ENCODE measurements at places on chromosomes 1 and 21. TPM values are rescaled to one million over a fixed set of nuclear protein-coding genes. Genes with fewer than 3 reads are reported as not detected.

DNA sequence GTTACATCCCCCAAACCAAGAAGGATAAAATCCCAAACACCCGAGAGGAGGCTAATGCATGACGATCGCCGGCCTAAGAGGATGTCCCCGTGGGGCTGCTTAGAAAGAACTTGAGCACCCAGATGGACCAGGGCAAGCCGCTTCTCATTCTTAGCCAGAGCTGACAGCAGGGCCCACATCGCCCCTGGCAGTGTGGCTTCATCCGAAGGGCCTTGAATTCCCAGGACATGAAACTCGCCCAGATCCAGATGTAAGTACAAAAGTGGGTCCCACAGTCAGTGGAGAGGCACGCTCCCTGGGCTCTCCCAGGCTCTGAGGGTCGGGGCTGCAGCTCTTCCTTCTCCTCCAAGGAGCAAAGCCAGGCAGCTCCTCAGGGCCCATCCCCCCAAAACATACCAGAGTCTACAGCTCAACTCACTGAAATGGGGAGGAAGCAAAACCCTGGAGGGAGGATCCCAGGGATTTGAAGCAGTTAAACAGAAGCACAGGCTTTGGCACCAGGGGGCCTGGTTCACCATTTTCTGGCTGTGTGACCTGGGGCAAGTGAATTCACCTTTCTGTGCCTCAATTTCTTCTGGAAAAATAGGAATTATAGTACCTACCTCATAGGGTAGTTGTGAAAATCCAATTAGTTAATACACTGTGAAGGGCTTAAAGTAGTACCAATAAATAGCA is 85.6 kb downstream of the MAN1C1 start:
- no peak for DNase-seq

Gene LCE1B
- total RNA-seq, result not detected

GRCh38 chr1:78274814-78275213 is 216.0 kb upstream of the PTGFR start:
- DNase-seq, result no peak

DNA sequence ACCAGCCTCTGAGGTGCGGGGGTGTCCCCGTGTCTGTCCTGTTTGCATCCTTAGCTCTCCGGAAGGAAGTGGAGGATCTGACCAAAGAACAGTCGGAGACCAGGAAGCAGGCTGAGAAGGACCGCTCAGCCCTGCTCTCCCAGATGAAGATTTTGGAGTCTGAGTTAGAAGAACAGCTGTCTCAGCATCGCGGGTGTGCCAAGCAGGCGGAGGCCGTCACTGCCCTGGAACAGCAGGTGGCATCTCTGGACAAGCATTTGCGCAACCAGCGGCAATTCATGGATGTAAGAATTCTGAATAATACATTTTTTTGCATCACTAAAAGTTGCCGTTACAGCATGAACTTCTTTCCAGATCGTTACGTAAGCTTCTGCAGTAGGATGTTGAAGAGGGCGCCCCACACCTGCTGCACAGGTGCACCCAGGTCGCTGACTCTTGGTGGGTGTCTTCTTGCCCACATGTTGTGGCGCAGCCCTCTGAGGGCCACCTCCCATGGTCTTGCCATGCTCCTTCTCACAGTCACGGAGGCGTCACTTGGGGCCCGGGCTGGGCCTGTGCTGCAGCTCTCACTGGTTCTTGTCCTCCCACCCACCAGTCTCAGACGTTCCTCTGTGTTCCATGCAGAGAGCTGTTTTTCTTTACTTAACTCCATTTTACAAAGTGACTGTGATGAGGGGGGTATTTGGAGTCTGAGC is 61.3 kb upstream of the DIP2A start:
- DNase-seq, result no peak

DNA sequence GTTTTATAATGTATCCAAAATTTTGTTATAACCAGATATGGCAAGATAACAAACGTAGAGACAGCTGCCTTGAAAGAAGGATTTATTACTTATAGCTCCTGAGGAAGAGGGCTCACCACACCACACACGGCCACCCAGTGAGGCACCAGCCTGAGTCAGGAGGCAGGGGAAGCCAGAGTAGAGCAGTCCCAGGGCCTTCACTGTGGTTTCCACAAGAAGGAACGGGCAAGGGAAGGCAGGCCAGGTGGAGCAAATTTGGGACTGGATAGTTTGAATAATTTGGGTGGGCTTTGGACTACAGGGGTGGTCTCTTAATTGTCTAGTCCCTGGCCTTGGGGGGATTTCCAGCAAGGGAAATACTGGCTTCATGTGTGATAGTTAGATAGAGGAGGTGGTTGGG is 72.5 kb downstream of the RRAGC start:
- DNase-seq, result no peak

Gene ICOSLG
- total RNA-seq, result 6.4 TPM

Gene NBPF6
- not detected for total RNA-seq

Gene MPZ
- total RNA-seq, result 3.2 TPM

Gene UBE2U
- total RNA-seq, result not detected

DNA sequence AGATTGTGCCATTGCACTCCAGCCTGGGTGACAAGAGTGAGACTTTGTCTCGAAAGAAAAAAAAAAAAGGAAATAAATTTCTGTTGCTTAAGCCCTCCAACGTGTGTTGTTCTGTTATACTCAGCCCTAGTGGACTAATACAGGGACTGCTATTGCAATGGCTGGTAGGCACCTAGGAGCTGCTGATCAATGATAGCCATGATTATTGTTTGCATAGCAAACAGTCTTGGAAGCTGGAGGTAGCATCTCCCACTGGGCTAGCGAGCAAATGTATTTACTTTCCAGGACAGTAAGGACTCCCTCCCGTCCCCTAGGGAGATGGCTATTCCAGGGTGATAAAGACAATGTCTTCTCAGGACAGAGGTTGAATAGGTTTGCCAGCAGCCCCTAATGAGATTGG is 13.5 kb upstream of the TNFRSF8 start:
- DNase-seq, result no peak

- DNase-seq, result no peak
These were observed 148.4 kb downstream of the COP1 start for GRCh38 chr1:176058686-176059085.

Gene FBXO2
- total RNA-seq, result 7.9 TPM

Gene SPATA17
- 1.2 TPM for total RNA-seq

Gene PGBD5
- 24.8 TPM for total RNA-seq

Gene KAZN
- 15.7 TPM for total RNA-seq

GRCh38 chr21:24829397-24829796 is 777.9 kb downstream of the MRPL39 start:
- DNase-seq, result no peak

GRCh38 chr1:157961805-157962762 is 31.4 kb upstream of the KIRREL1 start:
- no peak for DNase-seq

DNA sequence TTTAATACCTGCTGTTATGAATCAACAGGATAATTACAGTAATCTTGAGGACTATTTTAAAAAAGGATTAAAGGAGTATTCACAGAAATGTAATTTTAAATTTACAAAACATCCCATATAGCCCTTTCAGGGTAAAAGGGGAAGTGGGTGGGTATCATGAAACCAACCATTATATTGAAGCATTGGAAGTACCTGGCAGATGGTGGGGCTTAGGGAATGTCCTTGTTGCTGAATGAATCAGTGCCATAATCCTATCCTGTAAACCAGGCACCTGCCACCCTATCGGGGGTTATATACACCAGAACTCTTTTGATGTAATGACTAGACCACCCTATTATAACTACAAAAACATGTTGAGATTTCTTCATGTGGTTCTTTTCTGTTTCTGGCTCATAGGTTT is 30.4 kb downstream of the CDC14A start:
- no peak for DNase-seq

Gene UBE2Q1
- total RNA-seq, result 57.9 TPM

Gene PDC
- not detected for total RNA-seq

Gene SLC16A1
- 54.0 TPM for total RNA-seq

- no peak for DNase-seq
These were observed 89.9 kb downstream of the CD247 start for GRCh38 chr1:167428395-167428794.

DNA sequence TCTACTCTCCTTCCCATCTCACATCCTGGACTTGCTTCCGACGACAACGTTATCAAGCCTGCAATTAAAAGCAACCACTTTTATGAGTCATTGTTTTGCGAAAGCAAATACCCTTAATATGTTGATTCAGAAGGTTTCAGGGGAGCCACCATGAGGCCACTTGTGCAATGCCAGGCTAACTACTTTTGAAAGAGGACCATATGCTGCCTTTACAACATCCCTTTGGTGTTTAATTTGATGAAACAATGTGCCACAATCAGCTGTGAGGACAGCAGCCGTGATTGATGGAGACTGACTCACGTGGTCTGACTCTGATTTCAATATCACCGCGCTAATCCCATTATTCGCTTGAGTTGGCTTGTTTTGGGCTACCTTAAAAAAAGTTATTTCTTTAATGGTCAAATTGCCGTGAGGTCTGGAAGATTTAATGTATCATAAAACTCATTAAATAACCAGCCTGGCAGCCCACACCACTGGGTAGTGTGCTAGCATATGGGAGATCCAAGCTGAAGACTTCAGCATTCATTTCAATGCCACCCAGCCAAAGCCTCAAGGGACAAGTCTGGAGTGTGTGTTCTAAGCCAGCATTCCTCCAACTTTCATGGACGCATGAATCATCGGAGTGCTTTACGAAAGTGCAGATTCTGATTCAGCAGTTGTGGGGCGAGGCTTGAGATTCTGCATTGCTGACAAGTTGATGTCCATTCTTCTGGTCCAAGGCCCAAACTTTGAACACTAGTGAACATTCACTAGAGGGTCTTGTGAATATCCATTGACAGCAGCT is 73.3 kb upstream of the PAXBP1 start:
- no peak for DNase-seq

Gene PIGR
- 0.06 TPM for total RNA-seq

GRCh38 chr1:41492341-41492848 is 7.9 kb upstream of the EDN2 start:
- DNase-seq, result no peak

DNA sequence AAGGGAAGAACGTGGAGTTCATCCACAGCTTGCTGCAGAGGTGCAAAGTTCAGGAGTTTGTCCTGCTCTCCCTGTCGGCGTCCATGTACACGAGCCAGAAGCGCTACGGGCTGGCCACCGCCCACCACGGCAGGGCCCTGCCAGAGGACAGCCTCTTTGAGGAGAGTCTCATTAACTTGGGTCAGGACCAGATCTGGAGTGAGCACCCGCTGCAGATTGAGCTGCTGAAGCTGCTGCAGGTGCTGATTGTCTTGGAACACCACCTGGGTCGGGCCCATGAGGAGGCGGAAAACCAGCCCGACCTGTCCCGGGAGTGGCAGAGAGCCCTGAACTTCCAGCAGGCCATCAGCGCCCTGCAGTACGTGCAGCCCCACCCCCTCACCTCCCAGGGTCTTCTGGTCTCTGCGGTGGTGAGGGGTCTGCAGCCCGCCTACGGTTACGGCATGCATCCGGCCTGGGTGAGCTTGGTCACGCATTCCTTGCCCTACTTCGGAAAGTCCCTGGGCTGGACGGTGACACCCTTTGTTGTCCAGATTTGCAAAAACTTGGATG is 73.8 kb upstream of the MORC3 start:
- DNase-seq, result no peak

DNA sequence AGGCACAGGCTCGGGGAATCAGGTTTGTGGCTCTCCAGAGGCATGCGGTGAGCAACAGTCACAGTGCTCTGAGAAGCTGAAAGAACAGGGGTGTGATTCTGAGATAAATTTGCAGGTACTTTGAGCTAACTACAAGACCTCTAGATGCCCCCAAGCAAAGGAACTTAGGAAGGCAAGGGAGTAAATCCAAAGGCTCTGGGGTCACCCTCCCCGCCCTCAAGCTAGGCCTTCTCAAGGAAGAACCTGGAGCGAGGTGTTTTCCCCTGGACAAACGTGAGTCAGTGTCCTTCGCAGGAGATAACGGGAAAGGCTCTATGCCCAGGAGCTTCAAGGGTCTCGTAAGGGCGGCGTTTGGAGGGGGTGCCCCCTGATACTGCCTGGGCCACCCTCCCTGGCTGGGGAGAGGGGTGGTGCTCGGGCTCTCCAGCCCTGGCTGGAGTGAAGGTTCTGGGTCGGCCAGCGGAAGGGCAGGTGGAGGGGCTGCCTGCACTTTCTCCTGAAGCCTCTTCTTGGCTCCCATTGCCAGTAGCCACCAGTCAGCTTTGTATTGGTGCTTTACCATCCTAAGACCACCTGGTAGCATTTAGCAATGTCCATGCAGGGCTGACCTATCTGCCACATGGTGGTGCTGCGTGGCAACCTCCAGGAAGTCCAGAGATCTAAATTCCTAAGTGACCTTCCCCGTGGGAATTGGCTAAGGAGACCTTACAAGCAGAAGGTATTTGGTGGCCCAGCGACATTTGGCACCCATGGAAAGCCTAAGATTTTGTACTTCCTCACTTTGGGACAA is 44.0 kb downstream of the GPR161 start:
- no peak for DNase-seq

GRCh38 chr1:101147381-101147780 is 89.4 kb upstream of the S1PR1 start:
- DNase-seq, result no peak

Gene CYP4Z1
- 0.29 TPM for total RNA-seq

- DNase-seq, result no peak
These were observed 24.0 kb upstream of the ELOA start for GRCh38 chr1:23719162-23719820.

DNA sequence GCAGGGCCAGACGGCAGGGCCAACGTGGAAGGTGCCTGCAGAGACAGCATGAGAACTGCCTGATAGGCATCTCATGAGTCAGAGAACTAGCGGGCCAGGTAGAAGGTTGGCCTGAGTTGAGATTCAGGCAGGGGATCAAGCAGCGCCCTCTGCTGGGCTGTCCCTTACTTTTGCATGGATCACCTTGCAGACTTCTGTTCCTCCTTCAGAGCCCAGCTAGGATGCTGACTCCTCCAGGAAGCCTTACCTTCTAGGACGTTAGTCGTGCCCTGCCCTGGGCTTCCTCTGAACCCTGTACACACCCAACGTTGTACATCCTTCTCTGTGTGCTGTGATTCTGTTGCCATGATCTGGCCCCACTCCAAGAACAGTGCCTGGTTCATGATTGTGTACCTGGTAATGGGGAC is 231.3 kb upstream of the VAMP3 start:
- DNase-seq, result no peak

DNA sequence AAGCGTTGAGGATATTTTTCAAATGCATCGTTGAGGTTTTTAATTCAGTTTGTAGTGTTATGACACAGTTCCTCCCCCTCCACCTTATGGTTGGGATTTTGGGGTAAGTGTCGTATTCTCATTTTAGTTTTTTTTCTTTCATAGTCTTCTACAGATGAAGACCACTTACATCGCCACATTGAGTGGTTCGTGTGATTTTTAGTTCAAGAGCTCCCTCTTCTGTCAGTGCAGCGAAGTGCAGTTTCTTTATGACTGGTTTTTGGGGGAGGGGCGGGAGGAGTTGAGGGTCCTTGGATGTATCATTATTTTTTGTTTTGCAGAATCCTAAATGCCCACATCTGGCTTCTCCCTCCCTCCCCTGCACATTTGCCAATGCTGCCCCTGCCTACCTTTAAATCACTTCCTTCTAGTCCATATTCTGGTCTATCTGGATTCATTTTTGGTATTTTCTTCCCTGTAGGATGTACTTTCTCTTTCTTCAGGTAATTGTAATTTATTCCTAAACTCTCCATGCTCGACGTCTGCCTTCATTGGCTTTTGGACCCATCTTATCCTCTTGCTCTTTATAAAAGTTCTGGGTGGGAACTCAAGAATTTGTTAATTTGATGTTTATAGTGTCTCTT is 433.1 kb downstream of the CAMTA1 start:
- DNase-seq, result peak; percentile 20

All from left cardiac atrium (tissue), 4 donors.